ENCODE measurements at places on chromosomes 16 and 17. TPM values are rescaled to one million over a fixed set of nuclear protein-coding genes. Genes with fewer than 3 reads are reported as not detected.

GRCh38 chr16:57412584-57412983, 8.0 kb downstream of the CCL17 start:
- no peak for DNase-seq

DNA sequence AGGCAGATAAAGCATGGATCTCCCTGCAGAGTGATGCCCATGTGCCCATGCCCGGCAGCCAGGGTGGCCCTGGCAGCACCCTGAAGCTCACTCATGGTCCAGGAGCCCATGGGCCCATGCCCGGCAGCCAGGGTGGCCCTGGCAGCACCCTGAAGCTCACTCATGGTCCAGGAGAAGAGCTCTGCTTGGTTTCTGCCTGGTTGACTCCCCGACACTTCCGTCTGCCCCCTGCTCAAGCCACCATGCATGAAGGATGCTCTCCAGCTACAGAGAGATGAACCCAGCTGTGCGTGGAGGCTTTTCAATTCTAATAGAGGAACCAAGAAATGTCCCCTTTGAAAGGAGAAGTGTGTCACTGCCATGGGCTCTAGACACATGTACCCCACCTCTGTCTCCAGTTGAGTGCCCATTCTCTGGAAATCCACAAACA, 8.7 kb downstream of the CCL17 start:
- no peak for DNase-seq

DNA sequence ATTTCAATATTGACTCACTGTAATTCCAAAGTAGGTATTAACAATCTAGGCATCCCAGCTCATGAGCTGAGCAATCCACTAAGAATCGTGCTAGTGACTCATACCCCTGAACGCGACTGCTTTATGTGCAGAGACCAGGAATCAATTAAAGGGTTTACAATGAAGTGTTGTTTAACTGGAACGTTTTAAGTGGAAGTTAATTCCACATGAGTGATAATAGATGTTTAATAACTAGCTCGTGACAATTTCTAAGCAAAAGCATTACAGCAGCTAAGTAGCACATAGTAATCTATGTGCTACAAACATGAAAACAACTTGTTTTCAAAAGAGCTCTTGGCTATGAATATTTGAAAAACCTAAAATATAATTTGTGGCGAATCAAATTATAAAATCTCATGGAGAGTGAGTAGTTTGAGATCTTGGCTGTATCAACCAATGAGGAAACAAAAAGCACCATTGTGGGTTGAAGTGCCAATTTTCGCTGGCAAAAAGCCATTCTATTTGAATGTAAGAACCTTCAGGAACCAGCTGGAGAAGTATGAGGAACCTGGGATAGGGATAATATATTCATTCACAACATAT, 9.4 kb downstream of the GJC1 start:
- DNase-seq, result no peak

The PRSS36 gene
- total RNA-seq, result 5.2 TPM

Data from posterior vena cava (tissue), 2 donors.